ENCODE measurements at places on chromosomes 1 and 21. TPM values are rescaled to one million over a fixed set of nuclear protein-coding genes. Genes with fewer than 3 reads are reported as not detected.

Gene GRIK1
- 4.1 TPM for total RNA-seq

Gene AKR7A3
- total RNA-seq, result 1.3 TPM

DNA sequence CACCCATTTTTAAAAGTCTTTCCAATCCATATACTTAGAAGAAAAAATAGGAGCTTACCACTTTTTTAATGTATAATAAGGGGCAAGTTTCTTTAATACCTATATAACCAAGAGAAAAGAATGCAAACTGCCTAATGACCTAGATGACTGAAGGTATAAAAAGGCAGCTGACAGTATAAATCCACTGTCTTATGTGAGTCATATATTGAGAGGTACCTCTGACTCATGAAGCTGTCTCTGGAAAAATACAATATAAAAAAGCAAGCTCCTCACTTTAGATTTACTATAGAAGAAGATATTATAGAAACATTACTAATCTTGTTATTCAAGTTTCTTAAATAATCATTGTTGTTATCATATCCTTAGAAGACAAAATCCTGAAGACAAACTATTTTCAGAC lies 144.2 kb downstream of the VAV3 start:
- no peaks in the 10 kb centered on the region for H3K36me3 ChIP-seq
- H3K27ac ChIP-seq, result no peak overlapping the region
- no peak overlapping the region for H3K4me3 ChIP-seq
- H3K27me3 ChIP-seq, result no peaks in the 10 kb centered on the region
- H3K4me1 ChIP-seq, result no peaks in the 10 kb centered on the region

DNA sequence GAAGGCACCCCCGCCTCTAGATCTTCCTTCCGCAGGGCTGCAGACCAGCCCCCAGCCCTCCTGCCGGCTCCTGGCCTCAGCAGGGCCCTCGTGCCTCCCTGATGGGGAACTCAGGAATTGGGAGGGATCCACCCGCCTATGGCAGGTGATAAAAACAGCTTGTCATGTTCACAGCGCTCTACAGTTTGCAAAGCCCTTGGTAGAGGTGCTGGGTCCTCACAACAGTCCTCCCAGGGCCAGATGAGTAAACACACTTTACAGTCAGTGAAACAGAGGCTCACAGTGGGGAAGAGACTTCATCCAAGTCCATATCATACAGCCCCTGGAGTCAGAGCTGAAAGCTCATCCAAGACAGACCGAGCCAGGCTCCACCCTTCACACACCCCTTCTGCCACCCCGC lies 97.0 kb upstream of the IFFO2 start:
- DNase-seq, result no peak
- peaks cover 30% of the 10 kb centered on the region for H3K27me3 ChIP-seq
- H3K36me3 ChIP-seq, result no peaks in the 10 kb centered on the region
- no peak overlapping the region for H3K27ac ChIP-seq

Gene FAM110D
- 0.38 TPM for total RNA-seq

Gene SPRR4
- total RNA-seq, result not detected
